ENCODE measurements at places on chromosomes 13 and 19.

GRCh38 chr13:23243066-23243465 lies 62.3 kb downstream of the SGCG start:
- no peak for DNase-seq

- no peak for DNase-seq
Measured at GRCh38 chr13:48629277-48629676, 24.5 kb upstream of the CYSLTR2 start.

DNA sequence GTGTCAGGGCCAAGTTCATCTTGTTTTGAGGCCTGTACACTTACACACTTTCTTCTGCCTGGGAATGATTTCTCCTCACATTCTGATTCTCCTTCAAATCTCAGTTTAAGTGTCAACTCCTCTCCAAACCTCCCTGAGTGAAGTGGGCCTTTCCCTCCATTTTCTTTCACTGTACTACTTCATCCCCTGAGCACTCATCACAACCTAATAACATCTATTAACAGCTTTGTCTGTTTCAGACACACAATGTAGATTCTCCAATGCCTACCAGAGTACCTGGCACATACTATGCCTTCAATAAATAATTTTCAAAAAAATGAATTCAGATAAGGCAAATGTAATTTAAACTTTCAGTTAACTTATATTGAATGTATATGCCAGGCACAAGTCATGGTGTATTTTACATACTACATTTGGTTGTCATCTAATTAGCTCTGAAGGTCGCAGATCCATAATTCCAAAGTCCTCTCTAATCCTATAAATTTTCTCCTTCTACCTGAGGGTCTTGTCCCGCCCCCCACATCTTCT lies 357 bp upstream of the COG6 start:
- no peak for DNase-seq

DNA sequence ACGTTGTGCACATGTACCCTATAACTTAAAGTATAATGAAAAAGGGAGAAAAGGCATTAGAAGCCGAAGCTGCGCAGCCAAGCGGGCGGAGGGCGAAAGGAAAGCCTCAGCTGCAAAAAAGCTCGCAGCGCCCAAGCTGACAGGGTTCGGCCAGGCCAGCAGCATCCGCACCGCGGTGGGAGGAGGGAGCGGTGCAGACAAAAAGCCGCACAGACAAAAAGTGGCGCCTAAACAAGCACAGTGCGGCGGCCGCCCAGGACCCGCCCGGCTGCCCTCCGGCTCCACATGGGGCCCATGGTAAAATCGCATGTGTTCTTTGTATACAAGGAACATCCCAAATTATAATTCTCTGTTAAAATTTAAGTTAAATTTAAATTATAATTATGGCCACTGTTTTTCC lies 42.4 kb downstream of the PSG3 start:
- peak; percentile 52 for DNase-seq

GRCh38 chr13:44237881-44238421 lies 135.7 kb upstream of the SERP2 start:
- no peak for DNase-seq
